ENCODE measurements at places on chromosomes 16 and 17.
A peak's percentile ranks its signal among the peaks of the same experiment; 100 is the strongest.

GRCh38 chr17:42153919-42154742, 658 bp downstream of the RAB5C start:
- no peak for DNase-seq

GRCh38 chr16:907361-907760, 63.4 kb downstream of the LMF1 start:
- DNase-seq = no peak

DNA sequence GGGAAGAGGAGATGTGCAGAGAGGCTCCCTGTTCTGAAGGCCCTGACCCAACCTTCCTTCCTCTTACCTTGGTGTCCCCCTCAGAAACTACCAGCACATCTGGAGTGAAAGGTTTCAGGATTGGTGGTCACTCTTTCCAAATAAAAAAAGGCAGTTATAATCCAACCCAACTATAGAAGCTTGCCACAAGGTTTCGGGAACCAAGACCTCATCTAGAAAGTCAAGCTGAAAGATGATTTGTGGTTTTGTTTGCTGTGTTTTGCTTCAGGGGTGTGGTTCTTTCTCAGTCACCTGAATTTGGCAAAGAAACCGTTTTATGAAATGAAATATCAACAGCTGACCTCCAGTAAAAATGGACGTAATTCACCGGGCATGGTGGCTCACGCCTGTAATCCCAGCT, 19.3 kb downstream of the SHMT1 start:
- DNase-seq = no peak

- DNase-seq = no peak
Measured at GRCh38 chr16:88088161-88088581, 136.9 kb downstream of the BANP start.

- DNase-seq = no peak
Measured at GRCh38 chr17:83175822-83176622, 96.6 kb downstream of the METRNL start.

GRCh38 chr17:42706732-42707131, 24.4 kb downstream of the CNTNAP1 start:
- DNase-seq = no peak

DNA sequence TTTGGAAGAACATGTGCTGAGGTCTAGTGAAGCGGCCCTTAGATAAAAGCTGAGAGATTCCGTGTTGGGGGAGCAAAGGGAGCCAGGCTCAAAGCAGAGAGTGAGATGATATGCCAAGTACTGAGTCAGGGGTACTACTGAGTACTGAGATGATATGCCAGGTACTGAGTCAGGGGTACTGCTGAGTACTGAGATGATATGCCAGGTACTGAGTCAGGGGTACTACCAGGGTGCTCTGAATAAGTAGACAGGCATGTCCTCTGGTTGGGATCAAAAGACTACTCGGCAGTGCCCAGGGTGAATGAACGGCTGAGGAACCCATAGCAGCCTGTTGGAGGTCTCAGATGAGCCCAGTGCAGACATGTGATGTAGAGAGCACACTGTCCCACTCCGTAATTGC, 239.0 kb downstream of the SOX9 start:
- DNase-seq = no peak

DNA sequence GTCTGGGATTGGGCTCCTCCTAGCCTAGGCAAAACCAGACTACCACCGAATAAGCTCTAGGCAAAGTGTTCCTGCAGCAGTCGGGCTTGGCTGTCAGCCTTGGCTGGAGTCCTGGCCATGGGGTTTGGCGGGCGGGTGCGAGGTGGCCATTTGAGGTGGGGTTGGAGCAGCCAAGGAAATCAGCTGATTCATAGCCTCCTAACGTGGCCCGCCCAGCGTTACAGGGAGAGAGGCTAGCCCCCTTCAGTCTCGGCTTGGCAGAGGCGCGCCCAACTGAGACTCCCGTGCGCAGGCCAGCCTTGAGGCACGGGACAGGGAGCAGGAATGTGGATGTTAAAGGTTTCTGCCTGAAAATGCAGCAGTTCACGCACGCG, 1.9 kb downstream of the PMP22 start:
- DNase-seq = no peak

DNA sequence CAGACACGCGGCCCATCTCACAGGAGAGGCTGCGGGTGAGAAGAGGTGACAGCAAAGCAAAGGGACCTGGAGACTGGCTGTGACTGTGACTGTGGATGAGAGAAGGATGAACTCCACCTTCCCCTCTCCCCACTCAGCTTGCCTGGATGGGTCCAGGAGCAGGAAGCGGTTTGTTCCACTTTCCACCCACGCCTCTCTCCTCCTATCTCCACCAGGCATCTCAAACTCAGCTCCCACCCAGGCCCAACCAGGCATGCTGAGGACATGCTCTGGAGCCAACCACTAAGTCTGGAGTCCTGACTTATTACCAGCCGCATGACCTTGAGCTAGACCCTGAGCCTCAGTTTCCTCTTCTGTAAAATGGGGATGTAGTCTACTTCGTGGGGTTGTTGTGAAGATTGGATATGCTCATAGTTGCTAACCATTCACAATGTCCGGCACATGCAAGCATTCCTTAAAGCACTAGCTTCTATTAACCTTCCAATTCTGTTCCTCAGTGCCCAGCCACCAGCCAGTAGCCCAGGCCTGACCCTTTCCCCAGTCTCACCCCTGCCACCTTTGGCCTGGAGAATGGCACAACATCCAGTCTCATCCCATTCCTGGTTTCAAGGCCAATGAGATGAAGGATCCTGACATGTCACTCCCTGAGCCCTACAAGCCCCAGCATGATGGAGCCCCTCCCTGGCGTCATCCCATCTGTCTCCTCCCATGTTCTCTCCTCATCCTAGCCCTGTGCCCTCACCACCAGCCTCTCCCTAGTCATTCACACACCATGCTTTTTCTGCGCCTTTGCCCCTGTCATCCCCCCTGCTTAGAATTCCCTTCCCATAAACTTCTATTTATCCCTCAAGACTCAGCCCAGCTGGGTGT, 2.3 kb downstream of the GAS2L2 start:
- peak; percentile 27 for DNase-seq

DNA sequence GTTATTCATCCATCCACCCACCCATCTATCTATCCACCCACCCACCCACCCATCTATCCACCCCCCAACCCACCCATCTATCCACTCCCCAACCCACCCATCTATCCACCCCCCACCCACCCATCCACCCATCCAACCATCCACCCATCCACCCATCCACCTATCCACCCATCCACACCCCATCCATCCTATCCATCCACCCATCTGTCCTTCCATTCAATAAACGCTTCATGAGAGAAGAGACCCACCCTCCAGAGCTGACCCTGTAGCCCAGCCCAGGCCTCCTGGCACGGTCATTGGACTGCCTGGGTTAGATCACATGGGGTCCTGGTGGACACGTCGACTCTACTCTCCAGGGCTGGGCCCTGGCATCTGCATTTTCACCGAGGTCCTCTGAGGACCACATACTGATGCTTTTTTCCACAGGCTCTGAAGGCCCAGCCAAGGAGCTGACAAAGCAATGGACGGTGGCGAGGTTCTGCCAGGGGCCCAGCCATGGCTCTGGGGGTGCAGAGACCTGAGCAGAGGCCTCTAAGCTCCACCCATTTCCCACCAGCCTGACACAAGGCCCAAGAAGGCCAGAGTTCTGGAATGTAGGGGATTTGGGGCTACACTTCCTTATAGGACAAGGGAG, 41.3 kb upstream of the SLC38A10 start:
- DNase-seq = no peak

GRCh38 chr17:19991252-19991885, 13.7 kb upstream of the AKAP10 start:
- DNase-seq = no peak

- peak; percentile 11 for DNase-seq
Measured at GRCh38 chr16:89052890-89053724, 40.5 kb upstream of the ACSF3 start.

DNA sequence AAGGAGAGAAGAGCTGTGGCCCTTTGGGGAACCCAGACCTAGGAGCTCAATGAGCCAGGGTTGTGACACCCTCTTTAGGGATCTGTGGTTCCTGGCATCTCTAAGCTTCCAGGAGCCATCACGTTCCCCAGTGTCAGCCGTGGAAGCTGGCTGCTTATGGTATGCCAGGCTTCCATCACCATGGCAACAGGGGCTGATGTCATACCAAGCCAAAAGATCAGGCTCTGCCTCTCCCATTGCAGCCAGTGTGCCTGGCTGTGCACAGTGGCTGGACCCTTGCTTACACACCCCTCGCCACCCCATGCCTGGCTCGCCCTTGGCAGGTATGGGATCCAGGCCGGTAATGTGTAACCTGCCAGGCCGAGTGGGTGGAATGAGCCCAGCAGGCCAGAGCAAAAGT, 91.1 kb downstream of the SSH2 start:
- DNase-seq = no peak

DNA sequence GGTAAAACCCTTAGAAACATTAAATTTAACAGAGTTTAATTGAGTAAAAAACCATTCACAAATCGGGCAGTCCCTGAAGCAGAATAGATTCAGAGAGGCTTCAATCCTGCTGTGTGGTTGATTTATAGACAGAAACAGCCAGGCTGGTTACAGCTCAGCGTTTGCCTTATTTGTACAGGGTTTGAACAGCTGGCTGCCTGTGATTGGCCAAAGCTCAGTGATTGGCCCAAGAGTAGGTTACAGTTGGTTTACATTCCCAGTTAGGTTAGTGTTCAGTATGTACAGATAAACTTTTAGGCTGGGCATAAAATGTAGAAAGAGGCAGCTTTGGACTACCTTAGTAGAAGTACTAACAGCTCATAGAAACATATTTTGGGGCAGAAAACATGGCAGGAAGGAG, 210.4 kb upstream of the ELAC2 start:
- DNase-seq = no peak

- no peak for DNase-seq
Measured at GRCh38 chr16:51523400-51523799, 372.3 kb upstream of the SALL1 start.

DNA sequence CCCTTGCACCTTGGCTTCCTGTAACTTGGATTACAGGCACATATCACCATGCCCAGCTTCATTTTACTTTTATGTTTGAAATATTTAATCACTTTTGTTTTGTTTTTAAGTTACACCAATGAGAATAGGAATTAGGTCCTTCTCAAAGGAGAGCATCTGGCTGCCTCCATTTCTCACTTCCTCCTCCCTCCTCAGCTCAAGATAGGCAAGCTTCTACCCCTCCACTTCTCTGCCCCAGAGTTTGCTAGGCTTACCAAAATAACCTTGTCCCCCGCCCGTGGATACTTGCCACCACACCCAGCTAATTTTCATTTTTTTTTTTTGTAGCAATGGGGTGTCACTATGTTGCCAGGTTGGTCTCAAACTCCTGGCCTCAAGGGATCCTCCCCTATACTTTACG, 17.9 kb downstream of the GABARAPL2 start:
- DNase-seq = no peak

DNA sequence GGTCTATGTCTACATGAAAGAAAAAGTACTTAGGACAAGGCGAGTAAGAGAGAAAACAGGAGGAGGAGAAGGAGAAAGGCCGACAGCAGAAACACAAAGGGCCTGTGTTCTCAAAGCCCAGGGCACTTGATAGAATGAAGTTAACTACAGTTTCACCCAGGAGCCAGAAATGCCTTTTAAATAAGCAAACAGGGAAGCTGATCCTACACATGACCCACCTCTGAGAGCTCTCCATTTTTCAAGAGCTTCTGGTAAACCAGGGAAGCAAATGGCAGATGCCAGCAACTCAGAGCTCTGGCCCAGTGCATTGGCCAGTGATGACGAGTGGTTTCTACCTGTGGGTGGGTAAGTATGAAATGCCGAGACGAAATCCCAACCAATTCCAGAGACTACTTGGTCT, 163.4 kb downstream of the ZFHX3 start:
- DNase-seq = no peak

DNA sequence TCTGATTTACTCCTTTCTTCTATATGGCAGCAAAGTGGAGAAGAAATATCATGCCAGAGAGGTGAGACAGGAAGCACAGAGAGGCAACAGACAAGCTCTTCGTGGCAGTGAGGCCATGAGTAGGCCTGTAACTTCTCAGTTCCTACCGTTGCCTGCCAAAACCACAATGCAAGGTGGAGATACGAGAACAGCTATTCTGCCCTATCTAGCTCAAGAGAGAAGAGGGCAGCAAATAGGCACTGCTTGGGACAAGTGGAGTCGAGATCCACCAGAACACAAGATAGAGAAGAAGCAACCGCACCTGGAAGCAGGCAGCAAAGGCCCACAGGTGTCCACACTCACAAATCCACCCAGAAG, 24.8 kb downstream of the RANBP10 start:
- DNase-seq = no peak

DNA sequence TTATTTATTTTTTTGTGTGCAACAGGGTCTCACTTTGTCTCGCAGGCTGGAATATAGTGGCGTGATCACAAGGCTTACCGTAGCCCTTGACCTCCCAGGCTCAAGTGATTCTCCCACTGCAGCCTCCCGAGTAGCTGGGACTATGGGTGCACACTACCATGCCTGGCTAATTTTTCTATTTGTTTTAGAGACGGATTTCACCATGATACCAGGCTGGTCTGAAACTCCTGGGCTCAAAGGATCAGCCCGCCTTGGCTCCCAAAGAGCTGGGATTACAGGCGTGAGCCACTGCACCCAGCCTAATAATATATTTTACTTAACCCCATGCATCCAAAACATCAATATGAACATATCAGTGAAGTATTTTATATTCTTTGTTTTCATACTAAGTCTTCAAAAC, 2.0 kb downstream of the CCDC200 start:
- no peak for DNase-seq

GRCh38 chr17:79620207-79621038, 9.6 kb upstream of the RBFOX3 start:
- no peak for DNase-seq

DNA sequence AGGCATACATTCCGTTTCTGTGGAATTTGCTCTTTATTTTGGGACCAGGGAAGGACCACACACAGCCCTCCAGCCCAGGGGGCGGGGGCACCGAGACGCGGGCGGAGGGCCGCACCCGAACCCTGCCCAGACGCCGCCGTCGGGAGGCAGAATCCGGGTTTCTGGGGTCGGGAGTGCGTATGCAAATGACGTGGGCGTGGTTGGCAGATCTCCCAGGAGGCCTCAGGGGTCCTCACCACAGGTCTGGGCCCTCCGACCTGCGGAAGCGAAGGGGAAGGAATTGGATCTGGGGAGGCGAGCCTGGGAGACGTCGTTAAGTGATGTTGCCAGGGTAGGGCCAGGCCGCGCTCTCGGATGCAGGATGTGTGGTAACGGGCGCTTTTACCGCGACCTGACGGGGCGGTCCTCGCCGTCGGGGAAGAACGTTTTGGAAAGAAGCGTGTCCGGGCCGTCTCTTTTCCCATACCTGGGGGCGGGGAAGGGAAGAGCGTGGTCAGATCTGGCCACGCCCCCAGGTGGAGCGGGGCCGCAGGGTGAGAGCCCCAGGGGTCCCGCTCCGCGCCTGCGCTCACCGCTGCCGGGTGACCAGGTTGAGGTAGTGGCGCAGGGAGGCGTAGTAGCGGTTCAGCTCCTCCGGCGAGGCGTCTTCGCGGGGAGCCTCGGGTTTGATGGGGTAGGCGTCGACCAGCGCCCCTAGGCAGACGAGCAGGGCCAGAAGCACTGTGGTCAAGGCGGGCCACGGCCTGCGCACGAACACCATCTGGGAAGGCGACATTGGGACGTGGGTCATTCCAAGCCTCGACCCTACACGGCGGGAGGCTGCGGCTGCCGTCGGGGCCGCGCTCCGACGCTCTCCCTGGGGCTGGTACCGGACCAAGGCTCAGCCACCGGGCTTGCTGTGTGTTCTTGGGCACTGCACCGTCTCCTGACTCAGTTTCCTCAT, 745 bp downstream of the PYY start:
- DNase-seq = no peak

- no peak for DNase-seq
Measured at GRCh38 chr17:61235001-61235826, 164.4 kb upstream of the TBX2 start.

GRCh38 chr17:44880062-44880461, 19.2 kb downstream of the EFTUD2 start:
- DNase-seq = no peak

GRCh38 chr16:73483934-73484711, 436.2 kb upstream of the ZFHX3 start:
- no peak for DNase-seq
